ENCODE measurements at places on chromosomes 13 and 19.

DNA sequence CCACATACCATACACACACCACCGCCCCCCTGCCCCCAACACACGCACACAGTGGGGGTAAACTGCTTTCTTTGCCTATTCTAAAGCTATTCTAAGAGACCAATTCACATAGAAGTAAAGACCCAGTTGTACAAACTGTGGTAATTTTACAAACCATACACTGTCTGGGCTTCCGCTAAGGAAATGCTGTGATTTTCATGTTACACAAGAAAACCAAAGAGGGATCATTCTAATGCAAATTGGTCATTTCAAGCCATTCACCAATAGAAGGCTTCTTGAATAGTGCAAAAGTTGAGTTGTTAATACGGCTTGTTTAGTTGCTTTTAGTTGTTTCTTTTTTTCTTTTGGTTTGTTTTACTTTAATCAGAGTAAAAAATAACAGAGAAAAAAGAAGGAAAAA, 202.8 kb downstream of the EFNB2 start:
- DNase-seq = no peak

- peak; percentile 62 for DNase-seq
Measured at GRCh38 chr13:24083722-24084421, 76.6 kb upstream of the SPATA13 start.

DNA sequence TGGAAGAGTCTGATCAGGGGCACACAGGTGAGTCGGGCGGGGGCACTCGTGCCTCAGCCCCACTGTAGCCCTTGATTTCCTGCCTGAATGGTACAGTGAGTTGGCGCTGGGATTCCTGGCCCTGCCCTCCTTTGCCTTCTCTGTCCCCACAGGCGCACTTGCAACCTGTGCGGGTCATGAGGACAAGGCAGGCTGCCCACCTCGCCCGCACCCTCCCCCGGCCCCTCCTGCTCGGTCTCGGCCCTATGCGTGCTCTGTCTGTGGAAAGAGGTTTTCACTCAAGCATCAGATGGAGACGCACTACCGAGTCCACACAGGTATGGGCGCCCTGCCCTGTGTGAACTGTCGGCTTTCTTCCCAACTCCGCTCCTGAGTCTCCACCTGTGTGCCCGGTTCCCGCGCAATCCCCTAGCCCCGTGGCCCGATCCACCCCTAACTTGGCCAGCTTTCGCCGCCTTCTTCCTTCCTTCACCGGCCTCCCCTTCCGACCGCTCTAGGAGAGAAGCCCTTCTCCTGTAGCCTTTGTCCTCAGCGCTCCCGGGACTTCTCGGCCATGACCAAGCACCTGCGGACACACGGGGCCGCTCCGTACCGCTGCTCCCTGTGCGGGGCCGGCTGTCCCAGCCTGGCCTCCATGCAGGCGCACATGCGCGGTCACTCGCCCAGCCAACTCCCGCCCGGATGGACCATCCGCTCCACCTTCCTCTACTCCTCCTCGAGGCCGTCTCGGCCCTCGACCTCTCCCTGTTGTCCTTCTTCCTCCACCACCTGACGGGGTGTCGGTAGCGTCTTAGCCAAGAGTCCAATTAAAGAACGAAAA, 1.6 kb upstream of the KMT2B start:
- DNase-seq = peak; percentile 72

- no peak for DNase-seq
Measured at GRCh38 chr19:53581871-53582279, 43.9 kb downstream of the ZNF331 start.

DNA sequence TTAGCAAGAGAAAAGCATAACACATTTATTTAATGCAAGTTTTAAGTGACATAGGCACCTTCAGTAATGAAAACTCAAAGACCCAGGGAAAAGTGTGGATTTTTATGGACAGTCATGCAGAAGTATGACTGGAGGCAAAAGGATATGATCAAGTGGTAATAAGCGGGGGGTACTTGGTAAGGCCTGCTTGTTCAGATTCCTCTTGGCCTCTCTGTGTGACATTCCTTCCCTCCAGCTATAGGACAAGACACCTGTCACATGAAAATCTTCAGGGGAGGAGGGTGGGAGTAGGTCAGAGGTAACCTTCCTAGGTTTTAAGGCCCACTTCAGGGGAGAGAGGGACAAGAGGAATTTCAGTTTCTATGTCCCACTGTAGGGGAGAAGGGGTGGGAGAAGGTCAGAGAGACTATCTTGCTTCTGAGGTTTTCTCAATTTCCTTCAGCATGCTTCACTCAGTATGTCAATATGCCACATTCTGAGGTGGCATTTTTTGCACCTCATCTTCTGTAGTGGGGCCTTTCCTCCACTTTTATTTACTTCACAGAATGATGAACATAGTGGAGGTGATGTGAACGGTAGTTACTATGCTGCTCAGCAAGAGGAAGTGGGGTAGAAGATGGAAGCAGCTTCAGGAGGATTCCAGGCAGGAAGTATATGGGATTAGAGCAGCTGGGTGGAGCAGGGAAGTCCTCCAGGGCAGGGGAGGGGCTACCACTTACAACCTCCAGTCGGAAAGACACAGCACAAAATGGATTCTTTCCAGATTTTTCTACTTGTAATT, 73.2 kb upstream of the RFC3 start:
- DNase-seq = no peak

DNA sequence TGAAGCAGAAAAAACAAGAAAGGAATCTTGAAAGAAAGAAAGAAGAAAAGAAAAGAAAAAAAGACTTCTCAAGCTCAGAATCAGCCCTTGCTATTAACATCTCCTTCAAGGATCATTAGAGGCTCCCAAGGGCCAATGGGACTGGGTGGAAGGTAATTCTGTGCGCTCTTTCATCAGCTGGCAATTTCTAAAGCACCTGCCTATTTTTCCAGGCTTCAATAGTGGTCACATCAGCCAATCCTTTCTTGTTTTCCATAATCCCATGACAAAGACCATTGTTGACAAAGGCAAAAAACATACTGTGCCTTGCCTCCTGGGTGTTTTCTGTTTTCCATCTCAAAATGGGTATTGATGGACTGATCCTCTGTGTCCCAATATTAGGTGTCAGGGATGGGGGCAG, 88.2 kb upstream of the TSC22D1 start:
- no peak for DNase-seq

- DNase-seq = peak; percentile 67
Measured at GRCh38 chr19:1248786-1249297, 459 bp downstream of the MIDN start.

- no peak for DNase-seq
Measured at GRCh38 chr19:12126707-12127106, 13.4 kb downstream of the ZNF20 start.

DNA sequence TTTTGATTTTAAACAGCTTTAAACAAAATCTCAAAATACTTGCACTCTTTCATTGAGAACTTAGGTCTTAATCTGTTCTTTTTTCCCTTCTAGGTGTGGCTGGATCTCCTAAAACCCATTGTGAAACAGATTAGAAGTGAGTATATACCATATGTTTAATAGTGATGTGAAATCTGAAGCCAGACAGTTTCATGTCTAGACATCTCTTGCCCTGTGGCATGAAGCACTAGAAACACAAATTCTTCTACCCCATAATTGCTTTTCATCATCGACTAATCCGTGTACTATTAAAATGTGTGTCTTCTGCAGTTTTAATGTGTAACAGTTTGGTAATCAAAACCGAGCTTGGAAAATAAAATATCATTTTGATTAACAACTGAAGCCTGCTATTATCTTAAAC, 188.2 kb upstream of the RNF113B start:
- DNase-seq = no peak

DNA sequence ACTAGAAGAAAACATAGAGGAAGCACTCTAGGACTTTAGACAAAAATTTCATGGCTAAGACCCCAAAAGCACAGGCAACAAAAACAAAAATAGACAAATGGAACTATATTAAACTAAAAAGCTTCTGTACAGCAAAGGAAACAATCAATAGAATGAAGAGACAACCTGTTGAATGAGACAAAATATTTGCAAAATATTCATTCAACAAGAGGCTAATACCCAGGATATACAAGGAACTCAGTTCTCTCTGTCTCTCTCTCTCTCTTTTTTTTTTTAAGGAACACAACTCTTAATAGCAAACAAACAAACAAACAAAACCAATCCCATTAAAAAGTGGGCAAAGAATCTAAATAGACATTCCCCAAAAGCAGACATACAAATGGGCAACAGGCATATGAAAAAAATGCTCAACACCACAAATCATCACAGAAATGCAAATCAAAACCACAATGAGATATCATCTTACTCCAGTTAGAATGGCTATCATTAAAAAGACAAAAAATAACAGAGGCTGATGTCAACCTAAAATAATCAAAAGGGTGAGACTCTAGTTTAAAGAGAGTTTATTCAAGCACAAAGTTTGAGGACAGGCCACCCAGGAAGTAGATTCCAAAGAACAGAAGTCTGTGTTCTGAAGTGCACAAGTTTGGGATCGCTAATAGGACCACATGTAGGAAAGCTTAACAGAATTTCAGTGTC, 27.1 kb upstream of the SLC7A9 start:
- DNase-seq = no peak

- DNase-seq = no peak
Measured at GRCh38 chr13:102693776-102694175, 1.1 kb downstream of the METTL21C start.

DNA sequence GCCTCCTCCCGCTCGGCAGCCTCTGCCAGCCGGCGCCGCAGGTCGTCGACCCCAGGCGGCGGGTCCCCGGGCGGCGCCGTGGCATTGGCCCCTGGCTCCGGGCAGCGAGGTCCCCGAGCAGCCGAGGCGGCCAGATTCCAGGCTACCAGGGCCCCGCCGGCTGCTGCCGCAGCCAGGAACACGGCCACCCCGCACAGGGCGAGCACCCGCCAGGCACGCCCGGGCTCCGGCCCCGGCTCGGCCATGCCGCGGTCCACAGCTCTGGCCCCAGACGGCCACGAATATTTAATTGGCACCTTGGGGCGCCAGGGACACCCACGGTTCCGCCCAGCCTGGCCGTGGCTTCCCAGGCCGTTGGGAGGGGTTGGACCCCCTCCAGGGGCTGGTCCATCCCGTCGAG, at the start of gene CCDC194:
CCDC194 (minus strand) TSS at position 283 of the 400 bp plus-strand sequence; CDS start at position 245, 38 bp downstream.
- DNase-seq = no peak

DNA sequence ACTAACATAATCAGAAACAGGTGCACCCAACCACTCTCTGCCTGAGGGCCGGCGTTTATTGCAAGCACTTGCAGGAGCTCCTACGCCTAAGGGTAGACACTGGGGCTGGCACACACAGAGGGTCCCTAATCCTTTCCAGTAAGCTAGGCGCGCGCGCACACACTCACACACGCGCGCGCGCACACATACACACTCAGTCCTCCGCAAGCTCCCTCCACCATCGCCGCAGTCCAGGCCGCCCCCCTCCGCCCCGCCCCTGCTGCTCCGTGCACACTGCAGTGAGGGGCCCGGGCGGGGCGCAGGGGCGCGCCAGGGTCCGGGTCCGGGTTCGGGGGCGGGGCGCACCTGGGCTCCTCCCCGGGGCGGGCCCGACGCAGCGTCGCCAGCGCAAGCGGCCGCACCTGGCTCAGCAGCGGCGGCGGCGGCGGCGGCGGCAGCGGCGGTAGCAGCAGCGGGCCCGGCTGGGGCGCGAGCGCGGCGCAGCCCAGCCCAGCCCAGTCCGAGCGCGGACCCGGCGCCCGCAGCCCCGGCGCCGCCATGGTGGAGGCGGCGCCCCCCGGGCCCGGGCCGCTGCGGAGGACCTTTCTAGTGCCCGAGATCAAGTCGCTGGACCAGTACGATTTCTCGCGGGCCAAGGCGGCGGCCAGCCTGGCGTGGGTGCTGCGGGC, at the start of gene CAMSAP3:
CAMSAP3 (plus strand) TSS at position 398 of the 668 bp plus-strand sequence; CDS start at position 538, 140 bp downstream.
- no peak for DNase-seq

DNA sequence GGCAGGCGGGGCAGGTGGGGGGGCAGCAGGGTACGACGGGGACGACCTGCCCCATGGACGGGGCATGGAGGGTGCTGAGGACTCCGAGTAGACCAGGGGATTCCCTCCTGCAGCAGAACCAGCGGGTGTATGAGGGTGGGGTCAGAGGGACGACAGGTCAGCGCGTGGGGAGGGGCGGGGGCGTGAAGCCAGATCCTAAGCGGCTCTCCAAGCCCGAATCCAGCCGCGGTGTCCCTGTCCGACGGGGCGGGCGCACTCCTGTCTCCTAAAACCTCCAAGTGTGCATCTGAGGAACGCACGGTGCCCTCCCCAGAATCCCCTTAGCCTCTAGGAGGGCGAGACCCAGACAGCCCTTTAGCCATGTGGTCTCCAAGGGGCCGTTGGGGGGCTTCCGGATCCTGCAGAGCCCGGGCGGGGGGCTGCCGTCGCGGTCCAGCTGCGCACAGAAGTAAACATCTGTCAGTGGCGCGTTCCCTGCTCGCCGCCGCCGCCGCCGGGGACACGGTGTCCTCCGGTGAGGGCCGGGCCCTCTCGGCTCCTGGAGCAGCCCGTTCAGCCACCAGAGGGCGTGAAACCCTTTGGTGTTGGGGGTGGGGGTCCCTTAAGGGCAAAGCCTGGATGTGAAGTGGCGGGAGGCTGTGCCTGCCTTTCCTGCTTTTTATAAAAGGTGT, 730 bp downstream of the NRTN start:
- no peak for DNase-seq

DNA sequence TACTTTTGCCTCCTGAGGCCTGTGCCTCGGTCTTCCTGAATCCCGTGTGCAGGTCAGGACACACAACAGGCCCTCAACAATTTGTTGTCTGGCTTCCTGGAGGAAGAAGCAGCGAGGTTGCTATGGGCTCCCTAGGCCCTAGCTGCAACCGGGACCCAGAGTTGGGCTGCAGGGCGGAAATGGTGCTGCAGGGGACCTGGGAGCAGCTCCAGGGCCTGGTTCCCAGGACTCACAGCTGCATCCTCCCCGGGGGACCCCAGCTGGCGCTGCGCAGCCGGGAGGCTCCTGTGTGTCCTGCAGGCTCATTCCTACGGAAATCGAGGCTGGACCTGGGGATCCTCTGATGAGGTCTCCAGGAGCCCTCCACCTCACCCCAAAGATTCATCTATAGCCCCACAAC, 999 bp upstream of the TNFAIP8L1 start:
- DNase-seq = no peak
